ENCODE measurements at places on chromosomes 12 and 14.

DNA sequence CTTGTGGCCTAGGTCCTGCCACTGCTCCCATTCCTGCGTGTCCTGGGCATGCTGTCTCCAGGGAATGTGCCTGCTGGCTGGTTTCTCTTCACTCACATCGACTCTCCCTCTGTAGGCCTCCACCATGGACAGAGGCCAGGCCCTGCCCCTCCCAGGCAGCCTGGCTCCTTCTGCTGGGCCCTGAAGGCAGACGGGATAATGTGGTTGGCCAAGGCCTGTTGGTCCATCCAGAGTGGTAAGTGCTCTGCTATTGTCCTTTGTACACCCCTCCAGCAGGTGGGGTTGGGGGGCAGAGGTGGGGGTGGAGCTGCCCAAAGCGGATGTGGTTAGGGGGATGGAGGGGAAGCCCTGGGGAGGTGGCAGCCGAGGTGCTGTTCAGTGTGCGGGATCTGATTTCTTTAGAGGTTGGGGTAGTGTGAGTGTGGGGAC, 9.5 kb upstream of the NR4A1 start:
- peak; percentile 70 for DNase-seq

DNA sequence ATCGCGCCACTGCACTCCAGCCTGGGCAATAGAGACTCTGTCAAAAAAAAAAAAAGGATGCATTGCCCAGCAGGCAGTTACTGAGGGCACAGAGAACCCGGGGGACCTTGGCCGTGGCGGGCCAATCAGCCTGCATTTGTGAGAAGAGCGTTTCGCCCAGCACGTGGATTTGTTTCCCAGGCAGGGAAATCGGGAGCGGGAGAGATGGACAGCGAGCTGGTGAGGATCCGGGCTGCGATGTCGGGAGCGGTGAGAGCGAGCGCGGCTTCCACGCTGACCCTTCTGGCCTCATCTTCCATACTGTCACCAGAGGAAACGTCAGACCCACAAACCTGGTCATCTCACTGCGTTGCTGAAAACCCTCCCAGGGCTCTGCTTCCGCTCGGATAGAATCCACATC, 123.5 kb downstream of the RIMBP2 start:
- DNase-seq, result no peak

DNA sequence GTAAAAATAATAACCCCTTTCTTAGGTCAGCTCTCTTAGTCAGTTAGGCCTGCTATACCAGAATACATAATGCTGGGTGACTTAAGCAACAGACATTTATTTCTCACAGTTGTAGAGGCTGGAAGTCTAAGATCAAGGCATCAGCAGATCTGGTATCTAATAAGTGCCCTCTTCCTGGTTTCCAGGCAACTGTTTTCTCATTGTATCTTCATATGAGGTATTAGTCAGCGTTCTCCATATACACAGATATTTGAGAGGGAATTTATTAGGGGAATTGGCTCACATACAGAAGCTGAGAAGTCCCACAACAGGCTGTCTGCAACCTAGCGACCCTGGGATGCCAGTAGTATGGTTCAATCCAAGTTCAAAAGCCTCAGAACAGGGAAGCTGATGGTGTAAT, 896.0 kb downstream of the GALC start:
- peak; percentile 7 for DNase-seq

- no peak for DNase-seq
Measured at GRCh38 chr14:63962906-63963305, 110.1 kb downstream of the SYNE2 start.

DNA sequence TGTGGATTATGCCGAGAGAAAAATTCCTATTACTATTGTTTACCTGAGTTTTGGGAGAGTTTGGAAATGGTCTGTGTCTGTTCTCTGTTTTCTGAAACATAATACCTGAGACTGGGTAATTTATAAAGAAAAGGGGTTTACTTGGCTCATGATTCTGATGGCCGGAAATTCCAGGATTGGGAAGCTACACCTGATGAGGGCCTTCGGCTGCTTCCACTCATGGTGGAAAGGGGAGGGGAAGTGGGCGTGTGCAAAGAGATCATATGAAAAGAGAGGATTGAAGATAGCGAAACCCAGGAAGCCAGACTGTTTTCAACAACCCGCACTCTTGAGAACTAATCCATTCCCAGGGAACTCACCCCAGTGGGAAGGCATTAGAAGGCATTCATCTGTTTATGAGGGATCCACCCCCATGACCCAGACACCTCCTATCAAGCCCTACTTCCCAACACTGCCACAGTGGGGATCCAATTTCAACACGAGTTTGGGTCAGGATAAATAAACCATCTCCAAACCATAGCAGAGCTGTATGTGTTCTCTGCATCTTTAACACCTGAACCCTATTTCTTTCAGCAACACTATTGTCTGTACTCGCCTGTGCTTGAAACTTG, 51.1 kb downstream of the APAF1 start:
- DNase-seq, result no peak

DNA sequence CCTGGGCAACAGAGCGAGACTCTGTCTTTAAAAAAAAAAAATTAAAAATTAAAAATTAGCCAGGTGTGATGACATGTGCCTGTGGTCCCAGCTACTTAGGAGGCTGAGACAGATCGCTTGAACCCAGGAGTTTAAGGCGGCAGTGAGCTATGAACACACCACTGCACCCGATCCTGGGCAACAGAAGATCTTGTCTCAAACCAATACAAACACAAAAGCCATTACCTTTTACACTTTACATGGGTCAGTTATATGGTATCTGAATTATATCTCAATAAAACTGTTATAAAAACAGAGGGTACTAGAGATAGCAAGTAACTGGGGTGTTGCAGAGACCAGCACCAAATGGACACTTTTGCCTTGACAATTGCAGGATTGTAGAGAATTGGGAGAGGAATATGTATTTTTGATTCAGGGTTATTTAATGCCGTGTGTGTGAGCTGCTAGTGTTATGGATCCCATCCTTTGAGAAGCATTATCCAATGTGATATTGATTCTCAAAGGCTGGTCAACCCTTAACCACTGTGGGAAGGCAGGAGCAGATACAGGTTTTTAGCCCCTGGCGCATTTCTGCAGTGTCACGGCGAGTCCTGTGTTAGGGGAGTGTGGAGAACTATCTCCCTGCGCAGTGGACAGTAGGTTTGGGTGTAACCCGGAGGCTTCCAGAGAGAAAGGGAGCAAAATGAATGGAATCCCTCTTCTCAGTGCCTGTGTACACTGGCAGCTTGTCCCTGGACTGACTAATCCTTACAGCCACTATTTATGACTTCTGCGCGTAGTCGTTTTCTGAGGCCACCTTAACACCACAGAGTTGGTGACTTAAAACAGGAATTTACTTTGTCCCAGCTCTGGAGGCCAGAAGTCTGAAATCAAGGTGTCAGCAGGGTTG, 4.3 kb downstream of the PSMD9 start:
- DNase-seq, result no peak

- no peak for DNase-seq
Measured at GRCh38 chr12:70507442-70507841, 129.8 kb downstream of the PTPRB start.

GRCh38 chr14:39055786-39056474, 47.1 kb downstream of the SEC23A start:
- no peak for DNase-seq

- peak; percentile 84 for DNase-seq
Measured at GRCh38 chr12:118374909-118375308, 1.4 kb upstream of the SUDS3 start.

DNA sequence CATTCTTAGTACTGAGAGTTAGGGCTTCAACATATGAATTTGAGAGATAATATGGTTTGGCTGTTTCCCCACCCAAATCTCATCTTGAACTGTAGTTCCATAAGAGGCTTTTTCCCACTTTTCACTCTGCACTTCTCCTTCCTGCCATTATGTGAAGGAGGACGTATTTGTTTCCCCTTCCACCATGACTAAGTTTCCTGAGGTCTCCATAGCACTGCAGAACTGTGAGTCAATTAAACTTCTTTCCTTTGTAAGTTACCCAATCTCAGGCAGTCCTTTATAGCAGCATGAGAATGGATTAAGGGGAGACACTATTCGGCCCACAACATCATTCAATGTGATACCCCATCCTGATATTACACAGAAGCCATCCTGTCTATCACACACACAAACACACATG, 36.8 kb upstream of the ALG10B start:
- no peak for DNase-seq

GRCh38 chr12:95335948-95336347, 118.3 kb downstream of the VEZT start:
- no peak for DNase-seq

- peak; percentile 78 for DNase-seq
Measured at GRCh38 chr12:115752913-115753726, 524.4 kb downstream of the MED13L start.

DNA sequence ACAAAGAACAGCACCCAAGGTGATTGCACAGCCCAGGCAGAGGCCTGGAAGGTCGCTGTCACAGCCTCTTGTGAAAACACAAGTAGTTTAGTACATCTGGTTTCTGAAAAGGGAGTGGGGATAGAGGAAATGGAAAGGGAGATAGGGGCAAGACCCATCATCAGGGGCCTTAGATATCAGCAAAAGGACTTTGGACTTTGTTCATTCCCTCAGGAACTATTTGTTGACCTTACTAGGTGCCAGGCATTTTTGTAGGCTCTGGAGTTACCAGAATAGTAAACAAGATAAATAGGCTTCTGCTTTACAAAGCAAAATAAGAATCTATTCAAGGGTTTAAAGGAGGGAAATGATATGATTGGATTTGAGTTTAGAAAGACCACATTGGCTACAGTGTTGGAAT, 199.4 kb upstream of the CDKN3 start:
- no peak for DNase-seq

DNA sequence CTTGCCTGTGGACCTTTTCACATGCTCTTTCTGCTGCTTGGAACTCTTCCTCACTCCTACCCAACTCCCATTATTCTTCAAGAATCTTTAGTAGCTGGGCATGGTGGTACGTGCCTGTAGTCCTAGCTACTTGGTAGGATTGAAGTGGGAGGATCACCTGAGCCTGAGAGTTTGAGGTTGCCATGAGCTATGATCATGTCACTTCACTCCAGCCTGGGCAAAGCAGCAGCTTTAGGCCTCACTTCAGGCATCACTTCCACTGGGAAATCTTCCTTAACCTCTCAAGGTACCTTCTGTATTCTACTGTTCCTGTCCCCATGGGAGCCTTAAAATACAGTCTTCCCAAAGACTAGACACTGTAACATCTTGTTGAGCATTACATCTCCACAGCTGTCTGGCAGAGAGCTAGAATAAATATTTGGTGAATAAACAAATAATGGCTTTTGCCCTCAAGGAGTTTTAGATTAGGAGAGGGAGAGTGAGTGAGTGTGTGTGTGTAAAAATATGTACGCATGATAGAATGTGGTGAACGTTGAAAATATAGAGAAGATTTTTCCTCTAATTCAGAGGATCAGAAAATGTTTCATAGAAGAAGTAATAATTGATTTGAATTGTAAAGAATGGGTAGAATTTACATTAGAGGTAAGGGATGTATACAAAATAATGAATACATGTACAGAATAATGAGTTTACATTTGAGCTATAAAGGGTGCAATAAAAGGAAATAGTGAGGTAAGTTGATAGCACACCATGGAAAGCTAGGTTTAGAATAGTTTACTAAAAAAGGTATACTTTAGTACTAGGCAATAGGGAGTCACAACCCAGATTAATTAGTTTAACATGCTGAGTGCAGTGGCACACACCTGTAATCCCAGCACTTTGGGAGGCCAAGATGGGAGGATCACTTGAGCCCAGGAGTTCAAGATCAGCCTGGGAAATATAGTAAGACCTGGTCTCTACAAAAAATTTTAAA, 29.2 kb upstream of the BMAL2 start:
- DNase-seq, result no peak

- DNase-seq, result peak; percentile 46
Measured at GRCh38 chr12:119826661-119827445, 50.3 kb downstream of the CIT start.

DNA sequence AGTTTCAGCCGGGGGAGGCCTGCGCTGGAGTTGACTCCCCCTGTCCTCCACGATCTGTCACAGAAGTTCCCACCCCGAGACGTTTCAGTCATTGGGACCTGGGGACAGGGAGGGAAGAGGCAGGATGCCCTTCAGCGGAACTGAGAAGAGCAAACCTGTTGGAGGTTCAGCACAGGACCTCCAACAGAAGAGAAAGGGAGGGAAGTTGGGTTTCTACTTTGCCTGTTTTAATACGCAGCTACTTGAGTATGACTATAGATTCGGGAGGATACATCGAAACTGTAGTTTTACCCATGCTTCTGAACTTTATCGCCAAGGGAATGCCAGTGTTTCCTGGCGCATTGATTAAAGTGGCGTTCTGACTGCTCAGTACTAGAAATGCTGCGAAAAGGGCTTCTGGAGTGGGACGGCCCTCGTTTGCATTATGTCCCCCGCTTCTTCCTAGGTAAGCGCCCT, 2.3 kb upstream of the DUSP6 start:
- no peak for DNase-seq

DNA sequence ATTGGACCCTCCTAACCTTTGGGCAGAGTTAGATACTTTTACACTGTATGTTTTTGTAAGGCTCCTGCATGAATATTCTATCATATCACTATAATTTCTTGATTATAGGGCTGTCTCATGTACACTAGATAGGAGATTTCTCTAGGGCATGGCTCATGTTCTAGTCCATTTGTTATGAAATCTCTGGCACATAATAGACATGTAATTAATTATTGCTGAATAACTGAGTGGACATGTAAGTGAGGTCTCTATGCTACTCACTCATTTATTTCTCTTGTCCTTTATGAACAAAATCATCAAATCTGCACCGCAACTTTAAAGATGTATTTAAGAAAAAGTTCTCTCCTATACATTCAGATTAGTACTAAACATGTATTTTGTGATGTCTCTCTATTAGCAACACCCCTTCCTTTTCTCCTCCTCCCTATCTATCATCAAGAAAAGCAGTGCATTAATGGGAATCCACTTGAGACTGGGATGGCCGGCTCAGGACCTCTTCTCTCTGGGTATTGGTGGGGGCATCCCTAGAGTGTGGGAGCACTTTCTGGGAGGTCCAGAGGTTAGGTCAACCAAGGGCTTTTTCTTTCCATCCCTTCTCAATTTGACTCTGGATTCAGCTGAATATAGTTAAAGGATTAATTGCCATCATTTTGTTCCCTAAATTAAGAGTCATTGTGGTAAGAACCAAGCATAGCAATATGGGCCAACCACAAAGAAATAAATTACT, 168.0 kb upstream of the HMGA2 start:
- DNase-seq, result no peak

DNA sequence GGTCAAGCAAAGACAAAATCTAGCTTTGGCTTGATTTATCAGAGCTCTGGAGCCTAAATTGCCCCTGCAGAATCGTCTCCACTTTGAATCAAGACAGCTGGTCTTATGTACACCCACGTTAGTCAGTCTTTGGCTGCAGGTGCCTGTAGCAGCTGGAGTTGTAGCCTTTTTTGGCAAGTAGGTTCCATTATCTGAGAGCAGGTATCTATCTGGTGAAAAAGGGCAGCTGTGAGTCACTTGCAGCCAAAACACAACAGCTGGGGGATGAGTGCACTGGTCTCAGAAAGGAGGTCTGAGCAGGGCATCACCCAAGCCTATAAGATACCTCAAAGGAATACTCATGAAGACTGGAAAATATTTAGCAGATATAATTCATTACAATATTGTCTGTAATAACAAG, 43.6 kb upstream of the KCNH5 start:
- DNase-seq, result no peak

GRCh38 chr12:101857043-101857558, 20.3 kb upstream of the DRAM1 start:
- DNase-seq, result peak; percentile 96
